ENCODE measurements at places on chromosomes 2 and 18.

GRCh38 chr18:27301615-27302378 is 116.7 kb upstream of the CHST9 start:
- DNase-seq = no peak

GRCh38 chr18:21955757-21956652 is 213.4 kb upstream of the GATA6 start:
- DNase-seq = peak; percentile 5

GRCh38 chr2:192298664-192299063 is 103.9 kb upstream of the TMEFF2 start:
- DNase-seq = no peak

- no peak for DNase-seq
These were observed 37.1 kb downstream of the NEMP2 start for GRCh38 chr2:190497428-190497827.

DNA sequence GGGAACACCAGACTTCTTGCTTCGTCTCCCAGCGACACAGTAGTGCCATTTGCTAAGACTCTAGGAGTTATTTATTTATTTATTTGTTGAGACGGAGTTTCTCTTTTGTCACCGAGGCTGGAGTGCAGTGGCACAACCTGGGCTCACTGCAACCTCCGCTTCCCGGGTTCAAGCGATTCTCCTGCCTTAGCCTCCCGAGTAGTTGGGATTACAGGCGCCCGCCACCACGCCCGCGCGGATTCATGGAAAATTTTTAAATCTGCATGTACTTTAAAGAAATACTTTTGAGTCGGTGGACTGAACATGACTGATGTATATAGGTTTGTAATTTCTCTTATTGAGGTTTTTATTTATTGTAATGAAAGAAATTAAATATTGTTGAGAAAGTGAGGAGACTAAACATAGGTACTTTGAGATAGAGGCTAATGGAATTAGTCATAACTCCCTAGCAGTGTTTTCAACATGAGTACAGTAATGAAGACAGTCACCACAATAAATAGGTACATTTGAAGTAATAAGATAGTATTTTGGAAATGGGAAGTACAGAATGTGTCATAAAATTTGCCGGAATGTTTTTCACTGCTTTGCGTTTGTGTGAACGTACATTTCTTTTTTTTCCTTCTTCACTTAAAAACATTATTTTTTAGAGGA is 983 bp downstream of the MTX2 start:
- DNase-seq = no peak

GRCh38 chr2:226687641-226688253 is 111.9 kb downstream of the IRS1 start:
- no peak for DNase-seq

- no peak for DNase-seq
These were observed 51.8 kb downstream of the ATIC start for GRCh38 chr2:215363461-215364156.

DNA sequence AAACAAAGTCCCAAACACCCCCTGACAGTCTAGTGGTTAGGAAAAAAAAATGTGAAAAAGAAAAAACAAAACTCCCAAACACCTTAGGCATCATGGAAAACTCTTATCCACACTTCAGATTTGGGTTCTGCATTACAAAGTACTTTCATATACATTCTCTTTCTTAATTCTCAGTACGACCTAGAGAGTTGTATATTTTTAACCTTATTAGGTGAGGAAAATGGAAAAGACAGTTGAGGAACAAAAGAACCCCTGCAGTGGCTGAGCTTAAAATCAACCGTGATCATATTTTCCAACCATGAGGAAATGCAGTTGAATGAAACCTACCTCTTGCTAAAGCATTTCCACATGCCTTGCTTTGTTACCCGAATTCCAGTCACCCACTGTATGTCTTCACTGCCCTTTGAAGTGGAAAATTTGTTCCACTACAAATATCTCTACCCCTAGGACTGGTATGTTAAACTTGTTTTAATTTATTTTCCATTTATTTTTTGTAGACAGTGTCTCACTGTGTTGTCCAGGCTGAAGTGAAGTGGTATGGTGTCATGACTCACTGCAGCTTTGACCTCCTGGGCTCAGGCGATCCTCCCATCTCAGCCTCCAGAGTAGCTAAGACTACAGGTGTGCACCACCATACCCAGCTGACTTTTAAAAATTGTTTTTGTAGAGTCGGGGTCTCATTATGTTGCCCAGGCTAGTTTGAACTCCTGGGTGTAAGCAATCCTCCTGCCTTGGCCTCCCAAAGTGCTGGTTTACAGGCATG is 56.9 kb upstream of the LPIN2 start:
- DNase-seq = no peak

DNA sequence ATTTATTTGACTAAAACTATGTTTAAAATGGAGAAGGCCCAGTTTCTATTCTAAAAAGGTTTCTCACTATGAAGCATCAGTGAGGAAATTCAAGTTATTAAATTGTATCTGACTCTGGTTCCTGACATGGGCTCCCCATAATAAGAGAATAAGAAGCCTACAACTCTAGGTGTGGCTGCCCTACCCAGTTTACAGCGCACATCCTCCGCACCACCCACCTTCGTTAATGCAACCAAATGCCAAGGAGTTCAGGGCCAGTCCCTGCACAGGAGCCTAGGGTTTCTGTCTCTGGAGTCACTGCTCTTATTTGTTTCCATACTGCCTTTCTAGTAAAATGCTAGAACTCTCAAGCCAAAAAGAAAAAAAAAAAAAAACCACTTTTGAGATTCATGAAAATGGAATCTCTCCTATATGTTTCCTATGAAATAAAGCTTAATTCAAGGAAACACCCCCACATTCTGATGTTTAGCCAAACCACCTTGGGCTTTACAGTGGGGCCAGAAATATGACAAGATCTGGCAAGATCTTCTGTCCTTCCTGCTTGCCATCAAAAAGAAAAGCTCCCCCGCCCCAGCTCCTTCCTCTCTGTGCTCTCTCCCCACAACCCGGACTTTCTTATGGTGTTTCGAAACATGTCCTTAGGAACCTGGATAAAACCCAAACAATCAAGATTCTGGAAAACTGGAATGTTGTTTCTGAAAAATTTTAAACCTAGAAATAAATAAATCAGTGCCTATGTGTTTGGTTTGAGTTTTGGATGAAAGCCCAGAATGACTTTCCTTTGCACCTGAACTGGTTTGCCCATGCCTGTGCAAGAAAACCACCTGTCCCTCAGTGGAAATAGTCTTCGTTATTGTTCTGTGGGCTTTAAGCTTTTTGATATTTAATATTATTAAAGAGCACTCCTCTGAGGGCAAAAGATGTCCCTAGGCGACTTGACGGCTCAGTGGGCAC is 136.7 kb downstream of the SP3 start:
- DNase-seq = no peak

GRCh38 chr2:143649226-143649740 is 520.1 kb downstream of the ARHGAP15 start:
- DNase-seq = no peak

DNA sequence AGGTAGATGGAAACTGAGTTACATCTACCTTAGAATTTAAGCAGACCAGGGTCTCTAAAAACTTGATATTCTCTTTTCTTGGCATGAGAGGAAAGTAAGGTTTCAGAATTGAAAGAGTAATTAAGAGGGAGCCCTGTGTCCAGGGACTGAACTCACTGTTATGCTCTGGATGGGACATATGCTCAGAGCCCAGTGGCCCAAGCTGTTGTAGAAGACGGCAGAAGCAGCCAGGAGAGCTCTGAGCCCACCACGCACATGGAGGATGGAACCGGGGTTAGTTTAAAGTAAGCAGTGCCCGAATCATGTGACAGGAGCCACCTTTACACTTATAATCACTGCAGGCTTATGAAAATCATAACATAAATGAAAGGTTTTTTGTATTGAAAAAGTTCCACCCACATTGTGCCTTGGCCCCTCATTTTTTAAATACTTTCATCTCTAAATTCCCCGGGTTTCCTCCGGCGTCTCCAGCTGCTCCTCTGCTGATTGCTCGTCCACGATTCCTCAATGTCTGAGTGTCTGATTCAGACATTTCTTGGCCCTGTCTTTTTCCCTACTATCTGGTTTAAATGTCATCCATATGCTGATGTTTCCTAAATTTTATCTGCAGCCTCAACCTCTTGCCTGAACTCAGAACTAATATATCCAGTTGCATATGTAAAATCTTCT is 36.1 kb upstream of the SPTBN1 start:
- no peak for DNase-seq

GRCh38 chr2:196172951-196173350 is 1.6 kb upstream of the STK17B start:
- DNase-seq = no peak

DNA sequence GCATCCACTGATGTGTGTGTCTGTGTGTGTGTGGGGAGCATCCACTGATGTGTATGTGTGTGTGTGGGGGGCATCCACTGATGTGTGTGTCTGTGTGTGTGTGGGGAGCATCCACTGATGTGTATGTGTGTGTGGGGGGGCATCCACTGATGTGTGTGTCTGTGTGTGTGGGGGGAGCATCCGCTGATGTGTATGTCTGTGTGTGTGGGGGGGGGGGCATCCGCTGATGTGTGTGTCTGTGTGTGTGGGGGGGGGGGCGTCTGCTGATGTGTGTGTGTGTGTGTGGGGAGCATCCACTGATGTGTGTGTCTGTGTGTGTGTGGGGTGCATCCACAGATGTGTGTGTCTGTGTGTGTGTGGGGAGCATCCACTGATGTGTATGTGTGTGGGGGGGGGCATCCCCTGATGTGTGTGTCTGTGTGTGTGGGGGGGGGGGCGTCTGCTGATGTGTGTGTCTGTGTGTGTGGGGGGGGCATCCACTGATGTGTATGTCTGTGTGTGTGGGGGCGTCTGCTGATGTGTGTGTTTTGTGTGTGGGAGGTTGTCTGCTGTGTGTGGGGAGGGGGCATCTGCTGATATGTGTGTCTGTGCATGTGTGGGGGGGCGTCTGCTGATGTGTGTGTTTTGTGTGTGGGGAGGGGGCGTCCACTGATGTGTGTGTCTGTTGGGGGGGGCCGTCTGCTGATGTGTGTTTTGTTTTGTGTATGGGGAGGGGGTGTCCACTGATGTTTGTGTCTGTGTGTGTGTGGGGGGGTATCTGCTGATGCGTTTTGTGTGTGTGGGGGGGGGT is 125.9 kb downstream of the NFATC1 start:
- DNase-seq = no peak

DNA sequence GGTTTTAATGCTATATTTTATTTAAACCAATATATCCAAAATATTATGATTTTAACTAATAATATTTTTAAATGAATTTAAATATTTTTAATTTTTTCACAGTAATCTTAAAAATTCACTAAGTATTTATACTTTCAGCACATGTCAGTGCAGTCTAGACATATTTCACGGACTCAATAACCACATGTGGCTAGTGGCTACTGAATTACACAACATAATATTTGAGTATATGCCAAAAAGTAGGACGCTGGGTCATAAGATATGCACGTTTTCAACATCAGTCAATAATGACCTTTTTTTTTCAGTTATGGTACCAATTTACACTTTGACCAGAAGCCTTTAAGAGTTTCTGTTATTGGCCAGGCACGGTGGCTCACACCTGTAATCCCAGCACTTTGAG is 117.7 kb downstream of the GFPT1 start:
- no peak for DNase-seq

DNA sequence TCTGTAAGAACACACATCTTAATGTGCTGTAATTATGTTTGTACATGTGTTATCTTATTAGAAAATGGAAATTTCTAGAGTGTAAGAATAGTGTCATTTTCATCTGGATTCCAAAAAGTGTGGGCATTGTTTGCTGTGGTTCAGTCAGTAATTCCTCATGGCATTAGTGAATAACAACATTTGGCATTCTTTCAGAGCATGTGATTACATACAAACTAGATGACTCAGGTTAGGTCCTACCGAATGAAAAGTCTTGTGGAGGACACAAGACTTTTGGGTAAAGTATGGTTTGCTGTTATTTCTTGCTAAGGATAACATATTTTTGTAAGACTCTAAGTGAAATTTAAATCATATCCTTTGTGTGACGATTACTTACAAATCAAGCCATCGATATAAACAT is 593.1 kb upstream of the NRXN1 start:
- no peak for DNase-seq

DNA sequence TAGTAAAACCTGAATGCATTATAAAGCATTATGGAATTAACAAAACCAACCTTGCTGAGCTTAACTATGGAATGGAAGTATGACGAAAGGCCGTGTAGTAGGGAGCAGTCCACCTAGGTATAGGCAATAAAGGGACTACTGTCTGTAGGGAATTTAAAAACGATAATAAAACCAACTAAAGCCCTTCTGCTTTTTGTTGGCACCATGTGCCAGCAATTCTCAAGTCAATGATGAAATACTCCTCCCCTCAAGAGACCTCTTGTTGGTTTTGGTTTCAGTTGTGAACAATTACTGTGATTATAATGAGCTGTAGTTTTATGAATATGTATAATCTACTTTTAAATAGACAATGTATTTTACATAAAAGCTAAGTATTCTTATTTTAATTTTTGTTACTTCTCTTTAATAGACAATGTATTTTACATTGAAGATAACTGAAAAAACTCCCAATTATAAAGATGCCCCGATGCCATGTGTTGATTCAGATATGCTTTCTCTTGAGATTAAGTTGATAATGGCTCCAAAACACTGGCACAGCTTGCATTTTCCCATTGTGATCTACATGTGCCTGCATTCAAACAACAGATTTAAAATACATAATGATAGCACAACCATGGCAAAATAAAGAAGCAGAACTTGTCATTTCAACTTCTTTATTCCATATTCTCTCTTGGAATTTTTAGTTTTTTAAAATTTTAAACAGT is 55.5 kb upstream of the ZDBF2 start:
- no peak for DNase-seq

DNA sequence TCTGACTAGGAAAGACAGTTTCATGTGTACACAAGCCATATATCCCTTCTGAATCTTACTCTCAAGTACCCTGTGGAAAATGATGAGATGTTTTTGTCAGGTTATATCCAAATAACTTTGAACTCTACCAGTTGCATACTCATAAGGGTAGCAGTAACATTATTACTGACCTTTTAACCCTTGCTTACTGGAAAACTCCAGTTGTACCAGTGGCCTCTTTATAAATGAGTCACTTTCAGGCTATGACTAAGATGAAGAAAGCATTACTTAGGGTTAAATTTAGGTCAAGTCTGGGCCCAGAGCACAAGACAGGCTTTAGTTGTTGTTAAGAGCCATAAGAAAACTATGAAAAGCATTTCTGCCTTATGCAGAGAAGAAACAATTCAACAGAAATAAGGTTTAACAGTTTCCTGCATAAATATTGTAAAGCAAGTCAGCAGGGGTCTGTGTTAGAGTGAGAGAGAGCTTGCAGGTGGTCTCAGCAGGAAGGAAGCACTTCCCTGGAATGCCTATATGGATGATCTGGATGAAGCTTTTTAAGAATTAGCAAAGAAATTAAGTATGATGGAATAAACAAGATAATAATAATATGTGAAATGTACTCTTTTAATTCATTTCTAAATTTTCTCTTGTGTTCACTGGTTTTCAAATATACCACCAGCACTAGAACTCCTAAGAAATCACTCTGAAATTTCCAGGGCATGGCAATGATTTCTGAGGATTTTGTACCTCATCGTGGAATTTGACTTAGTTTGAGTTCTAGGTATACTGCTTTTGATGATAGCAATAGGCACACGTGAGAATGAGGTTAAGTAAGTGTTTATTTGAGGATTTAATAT is 126.6 kb downstream of the UBE2E3 start:
- peak; percentile 67 for DNase-seq
